ENCODE measurements at places on chromosomes 2 and 18.

GRCh38 chr2:106274668-106275067, 80.6 kb upstream of the UXS1 start:
- no peak for DNase-seq

DNA sequence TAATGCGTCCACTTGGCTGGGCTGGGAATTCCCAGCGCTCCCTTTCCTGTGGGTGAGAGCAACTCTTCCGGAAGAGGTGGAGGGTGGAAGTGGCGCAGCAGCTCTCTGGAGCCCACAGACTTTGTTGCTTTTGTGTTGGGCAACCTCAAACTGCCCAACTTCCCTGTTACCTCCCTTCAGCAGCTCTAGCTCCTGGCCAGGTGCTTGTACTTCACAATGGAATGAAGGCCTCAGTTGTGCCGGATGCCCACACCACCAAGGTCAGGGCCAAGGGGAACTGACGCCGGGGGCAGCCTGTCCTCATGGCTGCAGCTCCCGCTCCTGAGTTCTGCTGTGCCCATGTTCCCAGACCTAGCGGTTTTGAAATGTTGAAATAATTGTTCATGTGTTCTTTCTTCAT, 322.9 kb downstream of the GALR1 start:
- DNase-seq, result no peak

GRCh38 chr2:42937171-42937875, 144.9 kb upstream of the HAAO start:
- DNase-seq, result no peak

GRCh38 chr18:68439642-68440041, 275.3 kb downstream of the TMX3 start:
- no peak for DNase-seq

- DNase-seq, result no peak
Observed at GRCh38 chr18:36153771-36154170, 24.1 kb downstream of the ELP2 start.

- DNase-seq, result no peak
Observed at GRCh38 chr2:134258684-134259388, 5.0 kb downstream of the MGAT5 start.

GRCh38 chr2:36290306-36290856, 65.2 kb upstream of the CRIM1 start:
- no peak for DNase-seq

- no peak for DNase-seq
Observed at GRCh38 chr18:41331661-41332060, 623.4 kb upstream of the PIK3C3 start.

GRCh38 chr2:146003337-146003736, 1483.4 kb upstream of the ZEB2 start:
- no peak for DNase-seq

DNA sequence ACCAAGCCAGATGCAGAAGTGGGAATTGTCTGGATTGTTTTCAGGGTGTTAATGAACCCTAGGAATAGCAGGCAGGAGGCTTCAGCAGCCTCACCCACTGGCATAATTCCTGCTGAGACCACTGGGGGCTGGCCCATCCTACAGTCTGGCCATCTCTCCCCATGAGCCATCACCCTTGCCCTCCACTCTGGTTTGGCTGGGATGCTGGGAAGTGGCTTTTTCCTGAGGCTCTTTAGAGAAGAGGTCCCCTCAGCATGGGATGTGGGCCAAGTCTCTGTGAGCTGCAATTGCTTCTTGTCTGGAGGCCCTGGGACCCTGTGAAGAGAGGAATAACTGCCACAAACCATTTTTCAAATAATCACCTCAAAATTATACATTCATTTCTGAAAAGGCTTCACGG, 4.0 kb downstream of the TCF7L1 start:
- DNase-seq, result no peak

- DNase-seq, result peak; percentile 91
Observed at GRCh38 chr2:26712486-26713465, 20.3 kb downstream of the KCNK3 start.

DNA sequence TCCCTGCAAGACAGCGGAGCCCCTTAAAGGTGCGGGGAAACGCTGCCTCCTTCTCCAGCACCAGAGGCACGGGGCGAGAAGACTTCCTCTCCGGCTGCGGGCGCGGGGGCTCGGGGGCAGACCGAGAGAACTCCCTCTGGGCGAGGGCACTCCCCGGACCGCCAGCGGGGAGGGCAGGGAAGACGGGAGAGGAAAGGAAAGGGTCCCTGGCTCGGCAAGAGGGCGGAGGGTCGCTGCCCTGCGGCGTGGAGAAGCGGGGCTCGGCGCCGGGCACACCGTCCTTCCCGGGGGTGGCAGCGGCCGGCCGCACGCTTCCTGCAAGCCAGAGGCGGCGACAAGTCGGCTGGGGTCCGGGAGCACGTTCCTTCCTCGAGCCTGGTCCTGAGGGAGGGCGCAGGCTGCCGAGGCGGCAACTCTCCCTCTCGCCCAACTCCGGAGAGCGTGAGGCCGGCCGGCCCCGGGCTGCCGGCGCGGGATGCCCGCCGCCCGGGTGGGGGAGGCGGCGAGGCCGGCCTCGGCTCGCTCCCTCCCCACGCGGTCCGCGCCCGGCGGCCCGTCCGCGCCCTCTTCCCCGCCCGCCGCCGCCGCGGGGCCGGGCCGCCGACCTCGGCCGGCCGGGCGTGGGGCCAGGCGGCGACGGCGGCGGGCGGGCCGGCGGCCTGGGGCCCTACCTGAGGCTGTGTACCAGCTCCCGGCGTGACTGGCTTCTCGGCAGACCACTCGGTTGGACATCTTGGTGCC, 1.1 kb downstream of the MEMO1 start:
- DNase-seq, result peak; percentile 22

- DNase-seq, result no peak
Observed at GRCh38 chr2:41950666-41950960, 97.2 kb upstream of the PKDCC start.

- no peak for DNase-seq
Observed at GRCh38 chr18:74950479-74950878, 258.5 kb downstream of the PTGR3 start.

- no peak for DNase-seq
Observed at GRCh38 chr2:112885506-112885902, 25.5 kb upstream of the IL37 start.

DNA sequence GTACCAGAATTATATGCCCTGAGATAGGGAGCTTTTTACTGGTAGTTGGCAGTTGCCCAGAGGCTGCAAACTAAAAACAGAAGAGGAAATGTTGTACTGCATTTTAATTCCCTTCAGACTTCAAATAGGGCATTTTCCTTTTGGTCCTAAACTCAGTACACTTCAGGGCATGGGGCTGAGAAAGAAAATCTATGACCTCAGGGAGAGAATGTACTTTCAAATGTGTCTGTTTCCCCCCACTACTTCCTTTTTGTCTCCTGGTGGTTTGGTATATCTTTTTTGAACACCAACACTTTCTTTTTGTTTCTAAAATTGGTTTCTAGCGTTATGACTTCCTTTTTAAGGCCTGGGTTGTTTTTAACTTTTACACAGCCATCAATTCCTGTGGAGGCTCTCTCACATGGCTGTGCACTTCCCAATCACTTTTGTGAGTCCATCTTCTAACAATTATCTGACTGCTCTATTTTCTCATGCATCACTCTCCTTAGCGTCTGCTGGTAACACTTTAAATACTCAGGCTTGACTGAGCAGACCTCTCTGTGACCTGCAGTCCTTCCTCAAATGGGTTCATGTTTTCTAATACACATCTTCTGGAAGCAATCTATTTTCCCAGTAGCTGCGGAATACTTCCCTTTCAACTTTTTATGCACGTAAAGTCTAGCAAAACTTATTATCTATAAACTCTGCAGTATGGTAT, 596.0 kb downstream of the LRP1B start:
- no peak for DNase-seq

- no peak for DNase-seq
Observed at GRCh38 chr2:219433666-219434467, 776 bp upstream of the SPEG start.

DNA sequence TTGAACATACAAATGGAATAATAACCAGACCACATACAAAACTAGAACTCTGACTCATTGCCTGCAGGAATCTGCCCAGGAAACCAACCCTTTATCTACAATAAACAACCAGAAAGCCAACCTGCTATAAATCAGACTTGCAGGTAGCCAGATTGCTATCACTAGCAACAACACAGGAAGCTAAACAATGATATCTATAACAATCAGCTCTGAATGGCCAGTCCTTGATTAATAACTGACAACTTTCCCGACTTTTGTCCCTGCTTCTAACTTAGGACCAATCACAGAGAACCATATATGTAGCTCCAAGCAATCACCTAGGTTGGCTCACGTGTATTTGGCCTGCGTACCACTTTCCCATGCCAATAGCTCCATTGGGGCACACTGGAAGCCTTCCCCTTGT, 470.8 kb downstream of the RIT2 start:
- DNase-seq, result no peak

- no peak for DNase-seq
Observed at GRCh38 chr2:8575038-8575833, 106.6 kb upstream of the ID2 start.

DNA sequence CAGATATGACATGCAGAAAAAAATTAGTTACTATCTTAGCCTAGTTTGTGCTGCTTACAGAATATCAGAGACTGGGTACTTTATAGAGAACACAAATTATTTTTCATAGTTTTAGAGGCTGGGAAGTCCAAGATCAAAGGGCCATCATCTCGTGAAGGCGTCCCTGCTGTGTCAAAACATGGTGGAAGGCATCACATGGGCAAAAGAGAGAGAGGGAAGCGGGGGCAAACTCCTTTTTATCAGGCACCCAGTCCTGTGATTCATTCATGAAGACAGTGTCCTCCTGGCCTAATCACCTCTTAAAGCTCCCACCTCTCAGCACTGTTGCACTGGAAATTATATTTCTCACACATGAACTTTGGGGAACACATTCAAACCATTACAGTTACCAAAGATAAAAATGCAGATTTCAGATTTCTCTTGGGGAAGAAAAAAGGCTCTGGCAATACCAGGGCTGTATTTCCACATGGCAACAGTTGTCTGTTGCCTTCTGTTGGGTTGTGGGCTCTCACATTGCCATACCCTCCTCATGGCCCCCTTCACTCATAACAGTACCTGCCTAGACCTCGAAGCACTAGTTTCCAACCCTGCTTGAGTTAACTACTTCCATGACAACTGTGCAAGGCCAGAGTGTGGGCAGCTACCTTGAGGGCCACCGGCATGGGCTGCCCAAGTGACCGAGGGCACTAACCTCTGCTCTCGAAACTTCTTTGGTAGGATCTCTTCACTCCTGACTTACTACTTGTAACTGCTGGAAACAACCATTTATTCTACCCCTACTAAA, 2.7 kb upstream of the ACTR3 start:
- DNase-seq, result no peak

GRCh38 chr2:25228848-25229278, 60.5 kb upstream of the POMC start:
- peak; percentile 85 for DNase-seq

DNA sequence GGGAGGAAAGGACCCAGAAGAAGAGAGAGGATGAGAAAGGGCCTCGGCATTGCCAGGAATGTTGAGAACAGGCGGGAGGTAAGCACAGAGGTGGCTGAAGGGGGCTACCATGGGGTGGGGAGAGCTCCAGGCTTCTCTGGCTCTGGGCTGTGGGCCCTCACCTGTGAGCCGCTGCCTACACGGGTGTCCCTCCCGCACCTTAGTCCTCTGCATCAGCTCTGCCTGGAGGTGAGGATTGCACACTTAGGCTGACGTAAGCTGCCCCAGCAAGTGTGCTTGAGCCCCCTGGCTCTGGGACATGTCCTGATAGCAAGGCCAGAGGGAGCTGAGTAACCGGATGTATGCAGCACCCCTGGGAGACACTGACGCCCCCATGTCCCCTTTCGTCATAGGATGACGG, 33.9 kb downstream of the TMEM18 start:
- no peak for DNase-seq

DNA sequence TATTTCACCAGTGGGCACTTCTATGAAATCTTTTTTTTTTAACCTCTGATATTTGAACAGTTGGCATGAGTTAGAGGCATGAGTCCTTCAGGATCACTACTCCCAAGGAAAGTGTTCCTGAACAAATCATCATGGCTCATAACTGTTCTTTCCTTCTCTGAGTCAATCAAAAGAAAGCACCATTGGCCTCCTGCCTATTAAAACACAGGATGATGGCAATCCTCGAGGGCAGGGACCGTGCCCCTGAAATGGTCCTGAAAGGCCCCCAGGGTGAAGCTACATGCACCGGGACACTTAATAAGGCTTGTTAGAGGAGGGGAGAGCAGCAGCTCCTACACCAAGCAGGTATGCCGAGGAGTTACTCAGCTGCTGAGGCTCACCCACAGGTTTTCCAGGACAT, 43.5 kb downstream of the SLC14A2 start:
- DNase-seq, result no peak

Measured in SHP77 (cell line).